Iris pigment epithelial cell (primary cell): ENCODE measurements at places on chromosomes 5 and 9.

DNA sequence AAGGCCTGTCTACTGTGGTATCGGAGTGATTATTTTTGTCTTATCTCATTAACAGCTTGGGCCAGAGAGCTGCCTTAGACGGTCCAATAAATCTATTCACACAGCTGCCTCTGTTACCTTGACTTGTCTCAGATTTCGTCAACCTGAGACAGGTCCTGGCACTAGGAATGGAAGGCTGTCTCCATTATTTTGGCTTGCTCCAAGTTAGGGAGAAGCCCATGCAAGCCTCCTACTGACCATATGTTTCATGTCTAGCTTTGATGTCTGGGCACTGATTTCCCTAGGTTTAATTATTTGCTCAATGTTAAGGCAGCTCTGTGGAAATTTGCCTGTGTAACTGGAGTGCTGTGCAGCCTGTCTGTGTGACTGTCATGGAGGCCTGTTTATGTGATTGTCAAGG lies 12.4 kb upstream of the RALGPS1 start:
- DNase-seq, result no peak

GRCh38 chr5:176530983-176531901 lies 6.0 kb downstream of the RNF44 start:
- peak; percentile 40 for DNase-seq

DNA sequence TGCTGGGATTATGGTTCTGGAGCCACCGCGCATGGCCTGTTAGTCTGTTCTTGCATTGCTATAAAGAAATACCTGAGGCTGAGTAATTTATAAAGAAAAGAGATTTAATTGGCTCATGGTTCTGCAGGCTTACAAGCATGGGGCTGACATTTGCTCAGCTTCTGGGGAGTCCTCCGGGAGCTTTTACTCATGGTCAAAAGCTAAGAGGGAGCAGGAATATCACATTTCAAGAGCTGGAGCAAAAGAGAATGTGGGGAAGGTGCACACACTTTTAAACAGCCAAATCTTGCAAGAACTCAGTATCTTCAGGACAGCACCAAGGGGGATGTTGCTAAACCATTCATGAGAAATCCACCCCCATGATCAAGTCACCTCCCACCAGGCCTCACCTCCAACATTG lies 12.1 kb downstream of the JAK2 start:
- no peak for DNase-seq

DNA sequence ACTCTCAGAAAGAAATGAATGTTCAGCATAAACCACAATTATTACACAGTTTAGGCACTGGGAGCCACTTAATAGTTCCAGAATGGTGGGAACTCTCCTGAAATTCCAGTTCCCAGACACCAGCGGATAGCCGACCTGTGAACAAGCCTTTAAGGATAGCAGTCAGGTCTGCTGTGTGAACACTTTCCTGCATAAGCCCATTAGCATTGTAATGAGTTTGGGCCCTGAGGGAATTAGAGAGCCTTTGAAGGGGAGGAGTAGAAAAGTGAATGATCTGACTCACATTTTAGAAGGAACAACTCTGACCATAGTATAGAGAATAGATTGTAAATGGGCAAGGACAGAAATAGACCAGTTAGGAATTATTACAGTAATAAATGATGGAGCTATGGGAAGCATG lies 189.1 kb downstream of the ADGRV1 start:
- DNase-seq, result no peak

DNA sequence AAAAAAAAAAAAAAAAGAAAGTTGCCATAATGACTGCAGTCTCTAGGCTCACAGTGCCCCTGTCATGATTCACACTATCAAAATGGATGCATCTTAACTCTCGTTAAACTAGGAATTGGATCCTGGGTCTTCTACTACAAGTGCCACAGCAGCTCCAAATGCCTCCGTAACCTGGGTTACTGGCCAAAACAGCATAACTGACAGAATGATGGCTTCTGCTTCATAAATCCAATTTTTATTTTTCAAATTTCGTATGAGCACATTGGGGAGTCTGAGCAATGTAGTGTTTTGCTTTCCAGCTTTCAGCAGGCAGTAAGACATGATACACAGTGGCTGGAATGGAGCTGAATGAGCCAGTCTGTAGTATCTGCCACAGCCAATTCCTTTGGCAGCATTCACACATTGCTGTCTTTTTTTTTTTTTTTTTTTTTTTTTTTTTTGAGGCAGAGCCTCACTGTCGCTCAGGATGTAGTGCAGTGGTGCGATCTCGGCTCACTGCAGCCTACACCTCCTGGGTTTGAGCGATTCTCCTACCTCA lies 36.0 kb upstream of the NPM1 start:
- no peak for DNase-seq

DNA sequence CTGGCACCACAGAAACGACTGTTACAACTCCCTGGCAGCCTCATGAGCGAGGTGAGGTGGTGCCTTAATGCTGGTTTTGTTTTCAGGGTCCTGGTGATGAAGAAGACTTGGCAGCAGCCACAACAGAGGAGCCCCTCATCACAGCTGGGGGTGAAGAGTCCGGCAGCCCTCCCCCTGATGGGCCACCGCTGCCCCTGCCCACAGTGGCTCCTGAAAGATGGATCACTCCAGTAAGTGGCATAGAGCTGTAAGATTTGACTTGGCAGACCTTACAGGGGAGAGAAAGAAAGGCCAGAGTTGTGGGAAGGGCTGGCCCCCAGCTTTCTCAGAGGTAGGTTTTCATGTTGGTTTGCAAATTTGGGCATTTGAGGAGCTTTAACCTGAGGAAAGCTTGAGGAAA lies 72.2 kb downstream of the COL15A1 start:
- no peak for DNase-seq

DNA sequence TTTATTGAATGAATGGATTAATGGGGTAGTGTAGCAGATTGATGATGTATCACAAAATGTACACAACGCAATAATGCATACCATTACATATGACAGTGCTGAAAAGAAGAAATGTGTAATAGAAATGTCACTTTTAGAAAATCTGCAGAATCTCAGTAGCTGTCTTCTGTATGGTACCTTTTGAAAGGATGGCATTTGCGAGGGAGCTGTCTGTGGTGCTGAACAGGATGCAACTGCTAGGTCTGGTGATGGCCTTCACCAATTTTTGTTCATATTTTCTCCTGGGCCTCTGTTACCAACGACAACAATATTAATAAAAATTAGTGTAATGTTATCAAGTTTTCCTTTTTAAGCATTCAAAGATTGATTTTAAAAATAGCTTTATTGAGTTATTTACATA lies 36.2 kb upstream of the OTULIN start:
- peak; percentile 57 for DNase-seq

GRCh38 chr5:160347448-160347847 lies 23.0 kb downstream of the C1QTNF2 start:
- DNase-seq, result no peak

DNA sequence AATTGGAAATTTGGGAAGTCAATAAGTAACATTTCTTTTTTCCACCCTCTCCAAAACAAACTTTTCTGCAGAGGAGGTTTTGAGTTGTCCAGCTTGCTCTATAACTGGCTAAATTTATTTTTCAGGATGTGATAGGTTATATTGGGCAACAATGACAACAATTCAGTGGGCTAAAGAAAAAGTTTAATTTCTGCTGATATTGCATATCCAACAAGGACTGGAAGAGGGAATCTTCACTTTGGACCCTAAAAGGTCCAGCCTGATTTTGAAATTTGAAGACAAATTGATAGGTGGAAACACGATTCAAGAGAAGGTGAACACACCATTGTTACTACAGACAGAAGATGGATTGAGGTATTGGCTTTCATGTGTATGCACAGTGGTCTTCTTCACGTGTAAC lies 393.1 kb downstream of the BRINP1 start:
- DNase-seq, result no peak

DNA sequence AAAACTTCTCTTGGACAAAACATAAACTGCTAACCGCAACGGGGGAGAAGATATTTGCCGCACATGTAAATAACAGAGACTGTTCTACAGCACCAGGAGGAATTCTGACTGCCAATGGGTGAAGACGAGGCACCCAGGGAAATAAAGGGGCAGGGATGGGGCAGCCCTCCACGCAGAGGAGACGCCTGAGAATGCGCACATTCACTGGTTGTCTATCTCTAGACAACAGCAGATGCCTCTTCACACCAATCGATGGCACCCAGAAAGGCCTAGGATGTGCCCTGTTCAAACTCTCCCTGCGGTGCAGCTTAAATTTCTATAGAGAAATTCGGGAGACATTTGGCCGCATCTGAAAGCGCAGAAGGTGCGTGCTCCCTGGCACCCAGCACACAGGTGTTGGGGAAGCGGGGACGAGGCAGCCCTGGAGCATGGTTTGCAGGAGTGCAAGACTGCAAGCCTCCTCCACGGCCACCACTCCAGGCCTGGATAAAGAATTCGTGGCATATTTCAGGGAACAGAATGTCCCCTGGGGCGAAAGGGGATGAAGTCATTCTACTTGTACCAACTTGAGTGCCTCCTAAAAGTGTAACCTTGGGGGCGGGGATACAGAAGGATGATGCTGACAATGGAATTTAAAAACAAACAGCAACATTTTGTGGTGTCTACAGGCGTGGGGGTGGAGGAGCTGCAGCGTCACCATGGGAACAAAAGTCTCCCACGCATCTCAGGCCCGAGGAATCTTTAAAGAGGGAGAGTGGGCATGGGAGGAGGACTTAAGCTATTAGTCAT lies 6.3 kb upstream of the IRX2 start:
- DNase-seq, result no peak

DNA sequence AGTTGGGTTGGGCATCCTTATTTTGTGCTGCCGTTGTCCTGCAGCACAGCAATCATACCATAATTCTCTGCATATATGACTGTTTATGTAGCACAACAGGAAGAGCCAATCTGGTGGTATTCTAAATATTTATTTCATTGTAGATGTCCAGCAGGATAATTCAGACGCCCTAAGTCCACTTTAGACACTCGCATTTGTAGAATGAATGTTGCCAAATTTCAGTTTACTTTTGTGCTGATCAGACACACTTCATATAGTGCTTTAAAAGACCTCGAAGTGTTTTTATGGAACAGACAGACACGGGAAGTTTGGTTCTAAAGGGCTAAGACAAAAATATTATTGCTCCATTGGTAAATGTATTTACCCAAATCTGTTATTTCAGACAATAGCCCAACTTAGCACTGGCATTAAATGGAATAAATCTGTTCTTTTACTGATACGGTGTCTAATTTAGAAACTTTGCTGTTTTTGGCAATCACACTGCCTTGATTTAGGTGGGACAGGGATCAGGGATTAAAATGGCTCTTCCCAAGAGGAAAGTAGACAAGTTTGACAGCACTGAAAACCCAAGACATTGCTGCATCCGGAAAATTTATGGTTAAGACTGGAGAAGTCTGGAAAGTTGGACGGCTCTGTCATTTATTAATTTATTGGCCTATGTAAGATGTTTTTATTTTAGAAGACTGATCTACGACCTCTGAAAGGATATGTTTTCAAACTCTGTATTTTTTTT lies 35.3 kb downstream of the PRDM6 start:
- no peak for DNase-seq

- no peak for DNase-seq
Observed at GRCh38 chr5:109922381-109922995, 232.8 kb downstream of the MAN2A1 start.

DNA sequence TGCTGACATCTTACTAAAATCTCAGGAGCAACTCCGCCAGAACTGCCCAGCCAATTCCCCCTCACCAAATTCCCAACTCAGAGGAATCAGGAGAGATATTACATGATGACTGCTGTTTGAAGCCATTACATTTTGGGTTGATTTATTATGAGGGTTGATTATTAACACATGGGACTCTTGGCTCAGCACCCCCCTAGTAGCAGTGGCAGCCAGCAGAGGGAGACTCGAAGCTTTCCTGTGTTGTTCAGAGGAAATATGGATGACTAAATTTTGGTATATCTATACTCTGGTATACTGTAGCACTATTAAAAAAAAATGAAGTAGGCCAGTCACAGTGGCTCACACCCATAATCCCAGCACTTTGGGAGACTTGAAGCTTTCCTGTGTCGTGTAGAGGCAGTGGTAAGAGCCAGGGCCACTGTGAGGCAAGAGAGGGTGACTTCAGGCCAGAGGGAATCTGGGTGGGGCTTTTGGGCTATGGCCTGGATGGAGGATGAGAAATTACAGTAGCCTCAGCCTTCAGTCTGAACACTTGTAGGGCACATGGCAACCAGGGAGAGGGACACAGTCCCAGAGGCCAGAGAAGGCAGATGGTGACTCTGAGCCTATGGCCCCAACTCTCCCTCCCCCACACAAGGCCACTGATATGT lies 111.4 kb downstream of the LHX2 start:
- DNase-seq, result peak; percentile 40

- no peak for DNase-seq
Observed at GRCh38 chr5:35229076-35230037, 930 bp downstream of the PRLR start.

DNA sequence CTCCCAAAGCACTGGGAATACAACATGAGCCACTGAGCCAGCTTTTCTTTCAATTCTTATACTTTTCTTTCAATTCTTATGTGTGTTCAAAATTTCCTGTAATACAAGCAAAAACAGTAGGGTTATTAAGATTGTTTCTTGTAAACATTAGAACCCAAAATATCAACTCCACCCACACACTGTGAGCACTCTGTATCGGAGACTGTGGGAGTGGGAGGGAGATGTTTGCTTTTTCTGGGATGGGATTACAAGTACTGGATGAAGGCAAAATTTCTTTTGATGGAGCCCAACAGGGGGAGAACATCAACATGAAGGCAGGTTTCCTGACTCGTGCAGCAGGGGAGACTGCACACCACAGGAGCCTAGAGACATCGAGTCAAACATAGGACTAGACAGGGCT lies 4.7 kb upstream of the CFAP90 start:
- no peak for DNase-seq
